ENCODE measurements at places on chromosomes 2 and 18.

DNA sequence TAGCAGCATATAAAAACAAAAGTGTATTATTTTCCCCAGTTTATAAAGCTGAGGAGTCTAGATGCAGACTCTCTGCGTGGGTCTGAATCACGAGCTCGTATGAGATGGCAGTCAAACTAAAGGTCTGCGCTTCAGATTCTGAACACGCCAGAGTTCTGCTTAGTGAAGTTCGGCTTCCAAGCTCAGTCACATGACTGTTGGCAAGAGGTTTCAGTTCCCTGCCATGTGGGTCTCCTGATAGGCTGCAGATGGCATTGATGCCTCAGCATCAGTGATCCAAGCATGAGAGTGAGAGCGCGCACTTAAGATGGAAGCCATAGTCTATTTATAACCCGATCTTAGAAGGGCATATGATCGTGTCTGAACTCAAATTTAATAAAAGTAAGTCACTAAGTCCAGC is 242.8 kb upstream of the DOK6 start:
- no peak for DNase-seq

DNA sequence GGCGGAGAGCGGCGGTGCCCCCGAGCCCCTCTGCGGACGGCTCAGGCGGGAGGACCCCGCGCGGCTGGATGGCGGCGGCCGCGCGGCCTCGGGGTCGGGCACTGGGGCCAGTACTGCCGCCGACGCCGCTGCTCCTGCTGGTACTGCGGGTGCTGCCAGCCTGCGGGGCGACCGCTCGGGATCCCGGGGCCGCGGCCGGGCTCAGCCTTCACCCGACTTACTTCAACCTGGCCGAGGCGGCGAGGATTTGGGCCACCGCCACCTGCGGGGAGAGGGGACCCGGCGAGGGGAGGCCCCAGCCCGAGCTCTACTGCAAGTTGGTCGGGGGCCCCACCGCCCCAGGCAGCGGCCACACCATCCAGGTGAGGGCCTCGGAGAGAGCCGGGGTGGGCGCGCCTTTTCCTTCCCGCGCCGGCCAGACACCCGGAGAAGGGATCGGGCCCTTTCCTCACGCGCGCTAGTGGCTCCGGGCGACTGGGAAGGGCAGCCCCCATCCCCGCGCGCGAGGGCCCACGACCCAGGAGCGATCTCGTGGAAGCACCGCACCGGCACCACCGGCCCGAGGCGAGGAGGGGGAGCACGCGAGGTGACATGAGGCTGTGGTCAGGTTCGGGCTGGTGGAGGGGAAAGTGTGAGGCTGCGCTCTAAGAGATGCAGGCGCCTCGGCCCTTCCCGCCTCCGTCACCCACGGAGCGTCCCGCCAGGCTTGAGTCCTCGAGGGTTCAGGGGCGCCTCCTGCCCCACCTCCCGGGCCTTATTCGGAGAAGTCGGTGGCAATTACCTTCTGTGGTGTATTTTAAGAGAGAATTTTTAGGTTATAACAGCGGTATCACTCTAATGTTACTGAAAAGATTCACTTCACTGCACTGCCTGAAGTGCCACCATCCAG is 607 bp downstream of the LAMA3 start:
- no peak for DNase-seq

DNA sequence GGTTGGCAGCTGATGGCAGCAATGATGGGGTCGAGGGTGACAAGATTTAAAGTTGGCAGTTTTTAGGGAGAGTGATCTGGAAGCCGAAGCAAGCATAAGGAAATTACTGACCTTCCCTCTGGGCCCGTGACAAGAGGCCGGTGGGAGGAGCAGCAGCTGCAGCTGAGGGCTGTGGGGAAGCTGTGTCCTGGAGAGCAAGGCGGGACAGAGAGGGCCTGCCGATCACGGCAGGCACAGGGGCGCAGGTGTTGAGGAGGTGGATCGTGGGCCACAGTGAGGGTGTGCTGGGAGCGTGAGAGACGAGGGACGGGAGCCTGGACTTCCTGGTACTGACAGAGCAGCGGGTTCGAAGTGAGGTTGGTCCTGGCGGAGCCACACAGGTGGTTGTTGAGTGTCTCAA is 31.0 kb downstream of the TRAF3IP1 start:
- DNase-seq: no peak

- no peak for DNase-seq
Observed at GRCh38 chr2:216349366-216349765, 22.9 kb downstream of the MARCHF4 start.

DNA sequence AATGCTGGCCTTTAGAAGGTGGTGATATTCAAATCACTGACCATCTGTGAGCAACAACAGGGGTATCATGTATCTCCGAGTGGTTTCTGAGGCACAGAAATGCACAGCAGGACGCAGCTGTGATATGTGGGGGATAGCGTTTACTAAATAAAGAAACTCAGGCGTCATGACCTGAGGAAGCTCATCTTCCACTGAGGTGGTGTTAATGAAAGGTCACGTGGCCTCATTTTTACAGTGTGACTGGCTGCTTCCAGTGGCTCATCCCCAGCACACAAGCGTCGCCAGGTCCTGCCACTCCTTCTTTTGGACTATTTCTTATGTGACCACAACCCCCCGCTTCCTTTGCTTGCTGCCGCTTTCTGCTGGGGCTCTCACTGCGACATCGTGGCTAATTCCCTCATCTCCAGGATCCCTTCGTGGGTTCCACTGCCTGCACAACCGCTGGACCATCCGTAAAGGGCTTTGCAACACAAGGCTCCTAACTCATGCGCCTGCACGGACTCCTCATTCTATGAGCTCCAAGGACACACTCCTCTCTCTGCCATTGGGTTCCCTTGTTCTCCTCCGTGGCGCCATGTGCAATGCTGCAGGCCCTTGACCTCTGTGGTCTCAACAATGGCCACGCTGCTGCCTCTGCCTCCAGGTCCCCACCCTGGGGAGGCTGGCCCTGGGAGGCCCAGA is 109.3 kb downstream of the MBP start:
- DNase-seq: no peak

DNA sequence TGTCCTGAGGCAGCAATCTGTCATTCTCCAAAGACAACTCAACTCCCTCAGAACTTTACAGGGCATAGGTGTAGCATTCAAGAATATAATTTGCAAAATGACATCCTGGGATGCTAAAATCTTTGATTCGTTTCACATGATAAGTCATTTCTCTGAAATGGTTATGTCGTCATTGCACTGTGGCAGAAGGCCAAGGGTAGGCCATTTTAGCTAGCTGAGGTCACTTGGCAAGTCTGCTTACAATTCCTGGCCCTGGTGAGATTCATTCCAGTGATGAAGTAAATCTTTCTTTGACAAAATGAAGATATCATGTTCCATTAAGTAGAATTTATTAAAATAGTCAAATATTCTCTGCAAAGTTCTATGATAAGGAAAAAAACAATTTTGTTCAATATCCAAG is 1410.3 kb upstream of the LRRTM1 start:
- DNase-seq: no peak

DNA sequence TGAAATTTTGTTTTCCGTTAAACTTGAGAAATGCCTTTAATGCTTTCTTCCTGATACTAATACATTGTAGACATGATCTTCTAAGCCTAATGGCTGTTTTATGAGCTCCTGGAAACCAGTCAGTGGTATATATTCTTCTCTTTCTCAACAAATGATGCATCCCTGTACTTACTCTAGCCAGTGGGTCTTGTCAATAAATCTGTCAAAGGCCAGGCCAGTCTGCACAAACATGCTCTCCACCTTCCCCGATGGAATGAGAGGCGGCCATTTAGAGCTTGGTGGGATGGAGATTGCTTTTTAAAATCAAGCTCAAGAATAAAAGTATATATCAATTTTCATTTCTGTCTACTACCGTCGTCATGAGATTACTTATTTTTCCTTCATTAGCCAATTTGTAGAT is 140.1 kb downstream of the LYPD6B start:
- DNase-seq: no peak

GRCh38 chr2:118222672-118223421 is 134.6 kb downstream of the INSIG2 start:
- no peak for DNase-seq

GRCh38 chr2:148948868-148949267 is 73.8 kb downstream of the KIF5C start:
- DNase-seq: no peak

DNA sequence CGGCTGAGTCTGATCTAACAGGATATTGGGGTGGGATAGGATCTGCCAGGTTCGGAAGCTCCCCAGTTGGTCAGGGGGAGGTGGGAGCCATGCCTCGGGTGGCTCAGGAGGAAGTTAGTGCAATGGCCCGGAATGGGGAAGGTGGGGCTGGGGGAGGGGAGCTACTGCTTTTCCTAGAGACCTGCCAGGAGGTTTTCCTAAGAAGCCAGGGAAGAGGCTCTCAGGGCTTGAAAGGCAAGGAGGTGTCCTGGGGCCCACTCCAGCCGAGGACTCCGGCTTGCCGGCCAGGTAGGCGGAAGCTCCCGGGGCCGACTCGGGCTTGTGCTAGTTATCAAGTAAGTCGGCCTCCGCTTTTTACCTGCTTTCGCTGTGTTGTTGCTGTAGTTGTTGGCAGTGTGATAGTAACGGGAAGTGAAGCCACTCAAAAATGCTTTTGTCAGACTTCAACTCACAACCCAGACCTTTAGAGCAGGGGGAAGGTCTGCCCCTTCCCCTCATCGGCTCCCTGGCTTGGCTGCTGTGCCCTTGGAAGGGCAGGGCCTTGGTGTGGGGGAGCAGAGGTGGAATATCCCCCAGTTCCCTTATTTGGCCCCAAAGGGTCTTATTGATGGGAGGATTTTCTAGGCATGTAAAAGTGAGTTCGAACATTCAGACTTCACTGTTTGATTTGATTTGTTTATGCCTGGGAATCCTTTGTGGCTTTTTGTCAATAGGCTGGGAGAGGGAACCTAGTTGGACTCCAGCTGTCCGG is 5.4 kb downstream of the GDF7 start:
- no peak for DNase-seq

GRCh38 chr2:142974288-142975024 is 97.0 kb downstream of the KYNU start:
- no peak for DNase-seq

DNA sequence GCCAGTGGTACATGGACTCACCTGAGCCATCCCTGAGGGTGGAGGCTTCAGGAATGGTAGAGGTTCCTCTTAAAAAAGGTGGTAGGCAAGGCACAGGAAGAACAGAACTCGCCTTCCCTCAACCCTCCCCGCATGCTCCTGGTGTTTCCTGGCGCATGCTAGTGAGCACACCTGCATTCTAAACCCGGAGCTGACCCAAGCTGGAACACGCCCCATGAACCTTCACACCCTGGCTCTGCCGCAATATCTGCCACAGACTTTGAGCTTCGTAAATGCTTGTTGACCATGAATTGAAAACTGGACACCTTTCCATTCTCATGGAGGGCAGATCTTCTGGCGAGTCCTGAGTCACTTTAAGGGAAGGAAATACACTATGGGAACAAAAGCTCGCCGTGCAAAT is 601.3 kb upstream of the RAB6C start:
- DNase-seq: no peak

DNA sequence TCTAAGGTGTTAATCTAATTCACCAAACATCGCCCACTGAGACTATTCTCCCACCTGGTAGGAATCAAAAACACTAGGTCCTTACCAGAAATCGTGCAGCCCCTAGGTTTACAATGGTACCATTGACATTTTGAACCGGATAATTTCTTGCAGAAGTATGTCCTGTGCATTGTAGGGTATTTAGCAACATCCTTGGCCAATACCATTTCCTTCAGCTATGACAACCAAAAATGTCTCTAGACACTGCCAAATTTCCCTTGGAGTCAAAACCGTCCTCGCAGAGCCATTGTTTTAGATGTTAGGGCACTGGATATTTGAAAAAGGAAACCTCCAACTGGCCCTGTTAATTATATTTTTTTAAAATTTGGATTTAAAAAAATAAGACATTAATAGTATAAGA is 3.8 kb downstream of the VPS54 start:
- DNase-seq: no peak

DNA sequence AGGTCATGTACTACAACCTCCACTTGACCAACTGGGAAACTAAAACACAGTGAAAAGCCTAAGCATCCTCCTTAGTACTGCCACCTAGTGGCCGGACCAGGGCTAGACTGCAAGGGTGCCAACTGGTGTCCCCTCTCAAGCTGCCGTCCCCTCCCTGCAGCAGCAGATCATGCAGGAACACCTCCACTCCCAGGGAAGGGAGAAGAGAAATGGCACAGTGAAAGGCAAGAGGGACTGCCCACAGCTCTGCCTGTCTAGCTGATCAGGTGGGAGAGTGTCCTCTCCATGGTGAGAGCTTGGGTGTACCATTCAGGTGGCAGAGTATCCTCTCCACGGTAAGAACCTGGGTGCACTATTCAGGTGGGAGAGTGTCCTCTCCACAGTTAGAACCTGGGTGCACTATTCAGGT is 78.1 kb downstream of the AAK1 start:
- peak; percentile 42 for DNase-seq

- DNase-seq: no peak
Observed at GRCh38 chr2:96520231-96520630, 15.1 kb upstream of the NEURL3 start.

GRCh38 chr2:239285932-239286230 is 114.9 kb downstream of the HDAC4 start:
- no peak for DNase-seq

GRCh38 chr2:172640389-172640788 is 84.5 kb downstream of the PDK1 start:
- DNase-seq: no peak

- DNase-seq: no peak
Observed at GRCh38 chr2:25548601-25549000, 124.8 kb downstream of the DTNB start.

- DNase-seq: no peak
Observed at GRCh38 chr18:58615140-58616132, 13.5 kb downstream of the ALPK2 start.

DNA sequence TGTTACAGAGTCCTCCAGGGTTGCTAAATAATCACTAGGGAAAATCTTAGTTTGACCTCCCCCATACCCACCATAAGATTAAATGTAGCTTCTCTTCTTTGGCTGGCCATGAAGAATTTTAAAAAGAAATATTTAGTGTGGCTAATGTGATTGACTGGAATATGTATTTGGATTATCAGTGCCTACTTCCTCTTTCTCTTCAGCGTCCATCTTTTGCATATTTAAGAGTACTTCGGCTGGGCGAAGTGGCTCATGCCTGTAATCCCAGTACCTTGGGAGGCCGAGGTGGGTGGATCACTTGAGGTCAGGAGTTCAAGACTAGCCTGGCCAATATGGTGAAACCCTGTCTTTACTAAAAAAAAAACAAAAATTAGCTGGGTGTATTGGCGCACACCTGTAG is 28.8 kb downstream of the ADAM23 start:
- DNase-seq: no peak

- DNase-seq: no peak
Observed at GRCh38 chr2:208820014-208820688, 413.6 kb downstream of the PTH2R start.

- DNase-seq: no peak
Observed at GRCh38 chr2:101081375-101081907, 69.7 kb downstream of the TBC1D8 start.
